ENCODE measurements at places on chromosomes 1 and 21. TPM values are rescaled to one million over a fixed set of nuclear protein-coding genes. Genes with fewer than 3 reads are reported as not detected.
A peak's percentile ranks its signal among the peaks of the same experiment; 100 is the strongest.

C1QC gene
- total RNA-seq, result not detected

EVA1C gene
- total RNA-seq, result 5.0 TPM

LEFTY1 gene
- not detected for total RNA-seq

STIL gene
- 40.4 TPM for total RNA-seq

CYYR1 gene
- total RNA-seq, result not detected

ARID4B gene
- 56.1 TPM for total RNA-seq

DNA sequence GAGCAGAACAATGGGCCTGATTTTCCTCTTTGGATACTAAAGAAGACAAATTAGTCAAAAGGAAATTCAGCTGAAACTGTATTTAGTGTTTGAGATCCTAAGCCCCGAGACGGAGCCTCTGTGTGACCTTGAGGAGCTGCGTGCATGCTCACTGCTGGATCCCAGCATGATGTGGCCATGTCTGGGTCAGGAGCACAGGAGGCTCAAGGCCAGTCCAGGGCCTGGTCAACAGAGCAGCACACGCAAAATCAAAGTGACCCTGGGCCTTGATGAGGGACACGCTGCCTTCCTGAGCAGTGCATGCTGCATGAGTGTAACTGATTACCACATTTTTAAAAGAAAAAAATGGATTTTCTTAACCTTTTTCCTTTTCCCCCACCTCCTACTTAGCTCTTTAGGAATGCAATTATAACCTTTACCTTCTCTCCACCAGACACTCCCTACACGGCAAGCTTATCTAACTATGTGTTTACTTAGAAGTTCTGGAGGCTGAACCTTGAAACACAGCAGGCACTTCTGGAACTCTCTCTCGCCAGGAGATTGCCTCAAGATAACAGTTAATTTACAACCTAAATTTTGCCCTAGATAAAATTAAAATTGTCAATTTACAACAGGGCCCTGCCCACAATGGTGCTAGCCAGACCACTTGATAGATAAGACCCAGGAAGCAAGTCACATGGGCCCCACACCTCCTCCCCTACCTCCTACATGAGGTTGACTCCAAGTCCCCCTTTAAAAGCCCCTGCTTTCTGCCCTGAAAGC, 144.6 kb downstream of the LRIG2 start:
- DNase-seq, result no peak

DNA sequence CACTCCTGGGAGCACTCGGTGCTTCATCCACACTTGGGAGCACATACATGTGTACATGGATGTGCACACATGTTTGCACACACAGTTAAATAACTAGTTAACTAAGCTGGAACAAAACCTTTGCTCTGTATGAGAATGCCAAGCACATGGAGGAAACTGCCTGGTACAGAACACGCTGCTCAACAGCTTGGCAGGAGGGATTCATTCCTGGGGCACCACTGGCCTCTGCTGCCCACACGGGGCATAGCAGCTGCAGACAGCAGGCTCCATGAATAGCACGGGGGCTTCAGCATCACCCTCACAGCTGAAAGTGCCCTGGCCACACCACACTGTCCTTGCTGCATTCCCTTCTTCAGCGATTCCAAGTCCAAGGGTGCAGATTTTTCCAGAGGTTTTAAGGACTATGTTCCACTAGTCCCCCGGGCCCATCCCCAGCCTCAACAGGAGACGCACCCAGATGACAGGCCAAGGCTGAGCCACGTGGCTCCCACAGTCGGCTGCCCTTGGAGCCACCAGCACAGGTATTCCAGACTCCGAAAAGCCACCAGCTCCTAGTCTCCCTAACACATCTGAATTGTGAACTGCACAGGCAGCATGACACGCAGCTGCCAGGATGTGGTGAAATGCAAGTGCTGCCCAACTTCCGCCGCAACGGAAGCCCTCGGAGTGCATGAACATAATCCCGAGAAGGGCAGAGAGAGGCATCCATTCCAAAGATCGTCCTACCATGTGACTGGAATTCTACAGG, 16.9 kb downstream of the NPHP4 start:
- DNase-seq, result peak; percentile 62

GRCh38 chr1:165235777-165236291, 120.7 kb downstream of the LMX1A start:
- no peak for DNase-seq

- peak; percentile 63 for DNase-seq
Measured at GRCh38 chr1:206658264-206658980, 23.1 kb downstream of the DYRK3 start.

GRCh38 chr1:91555074-91555730, 54.6 kb downstream of the CDC7 start:
- no peak for DNase-seq

DNA sequence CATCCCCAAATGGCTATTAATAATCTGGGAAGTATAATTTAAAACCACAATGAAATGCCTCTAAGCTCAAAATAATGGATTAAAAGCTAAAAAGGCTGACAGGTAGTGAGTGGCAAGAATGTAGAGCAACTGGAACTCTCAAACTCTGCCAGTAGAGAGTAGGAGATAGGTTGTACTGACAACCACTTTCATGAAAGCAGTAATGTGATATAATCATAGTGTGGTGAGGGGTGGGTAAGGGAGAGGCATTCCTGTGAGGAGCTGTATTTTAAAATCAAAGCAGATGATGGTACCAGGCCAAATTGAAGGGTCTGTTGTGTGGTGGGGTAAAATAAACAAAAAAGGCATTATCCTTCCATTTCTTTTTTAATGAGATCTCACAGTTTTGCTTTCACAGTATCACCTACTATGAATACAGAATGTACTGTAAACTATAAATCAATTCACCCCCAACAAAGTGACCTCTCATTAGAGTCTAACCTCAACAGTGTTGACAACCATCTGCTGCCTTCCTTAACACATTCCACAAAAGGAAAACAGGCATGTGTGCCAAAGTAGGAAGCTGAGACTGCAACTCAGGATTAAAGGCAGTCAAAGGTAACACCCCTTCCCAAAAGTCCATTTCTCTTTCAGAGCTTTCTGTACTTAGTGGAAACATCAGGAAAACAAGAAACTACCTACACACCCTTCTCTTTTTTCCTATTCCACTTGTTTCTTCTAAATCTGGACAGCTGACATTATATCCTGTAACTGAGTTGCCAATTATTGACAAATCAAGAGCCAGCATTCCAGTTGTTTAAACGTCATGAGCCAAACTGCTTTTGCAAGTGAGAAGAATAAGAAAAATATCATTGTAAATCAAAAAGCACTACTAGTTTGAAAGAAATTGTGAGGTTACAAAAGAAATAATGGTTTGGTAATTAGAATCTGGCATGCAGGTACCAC, 130.8 kb downstream of the FAF1 start:
- no peak for DNase-seq

GRCh38 chr1:224612246-224612645, 3.9 kb upstream of the CNIH3 start:
- DNase-seq, result no peak

DNA sequence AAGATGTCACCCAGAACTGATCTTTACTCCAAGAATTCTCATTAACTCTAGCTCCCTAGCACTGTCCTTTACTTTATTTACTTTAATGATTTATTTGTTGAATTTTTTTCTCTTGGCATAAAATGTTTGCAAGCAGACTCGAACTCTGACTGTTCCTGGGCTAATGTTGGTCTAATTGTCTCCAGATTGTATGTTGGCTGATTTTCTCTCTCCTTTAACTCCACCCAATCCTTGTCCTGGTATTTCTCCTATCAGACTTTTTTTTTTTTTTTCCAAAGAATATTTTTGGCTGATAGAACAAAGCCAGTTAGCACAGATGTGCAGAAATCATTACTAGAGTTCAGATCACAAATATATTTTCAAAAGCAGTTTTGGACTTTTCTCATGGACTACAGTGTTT, 82.6 kb downstream of the ATF6 start:
- DNase-seq, result no peak

DNA sequence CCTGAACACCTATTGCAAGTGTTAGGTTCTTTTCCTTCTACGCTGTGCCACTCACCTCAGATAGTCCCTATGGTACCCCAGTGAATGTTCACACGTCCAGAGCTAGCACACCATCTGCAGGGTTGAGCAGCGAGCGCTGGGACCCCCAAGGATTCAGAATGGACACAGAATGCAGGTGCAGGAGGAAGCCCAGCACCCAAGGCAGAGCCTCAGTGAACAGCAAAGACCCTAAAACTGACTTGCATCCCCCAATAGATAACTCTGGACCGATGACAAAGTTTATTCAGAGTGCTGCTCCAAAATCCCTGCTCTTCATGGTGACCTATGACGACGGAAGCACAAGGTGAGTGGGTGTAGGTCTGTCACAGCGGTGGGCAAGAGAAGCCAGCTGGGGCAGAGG, 15.1 kb upstream of the MX2 start:
- no peak for DNase-seq

- DNase-seq, result no peak
Measured at GRCh38 chr21:15174923-15175322, 110.1 kb upstream of the NRIP1 start.

- DNase-seq, result no peak
Measured at GRCh38 chr1:25216123-25216522, 16.2 kb downstream of the SYF2 start.

- DNase-seq, result no peak
Measured at GRCh38 chr1:216390956-216391355, 32.3 kb downstream of the USH2A start.

DNA sequence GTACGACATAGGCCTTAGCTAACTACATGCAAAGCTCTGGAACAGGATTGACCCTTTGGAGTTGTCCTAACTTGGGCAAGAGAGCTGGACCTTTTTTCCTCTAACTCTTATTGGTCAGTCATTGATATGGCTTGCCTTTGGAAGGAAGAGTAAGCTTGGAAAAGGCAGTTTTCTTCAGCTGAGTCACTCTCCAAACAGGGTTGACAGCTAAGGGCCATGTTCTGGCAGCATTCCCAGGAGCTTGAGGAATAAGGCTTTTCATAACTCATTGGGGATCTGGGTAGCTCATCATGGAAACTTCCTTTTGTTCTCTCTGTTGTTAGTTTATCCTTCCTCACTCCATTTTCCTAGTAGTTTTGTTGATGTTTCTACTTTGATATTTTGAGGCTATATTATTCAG, 14.5 kb upstream of the ERRFI1 start:
- no peak for DNase-seq

Measured in activated CD4-positive, alpha-beta memory T cell treated with anti-CD3 and anti-CD28 coated beads, Interleukin-2, amount 10 ng/mL, durations not matched to agents 7 days and 5 days (primary cell).